Left hindlimb (tissue), 1 donor: ENCODE measurements at places on chromosomes 1 and 21.

- DNase-seq, result no peak
Measured at GRCh38 chr1:236476019-236476418, 47.8 kb upstream of the LGALS8 start.

GRCh38 chr1:233459470-233459945, 132.0 kb downstream of the MAP3K21 start:
- DNase-seq, result no peak

DNA sequence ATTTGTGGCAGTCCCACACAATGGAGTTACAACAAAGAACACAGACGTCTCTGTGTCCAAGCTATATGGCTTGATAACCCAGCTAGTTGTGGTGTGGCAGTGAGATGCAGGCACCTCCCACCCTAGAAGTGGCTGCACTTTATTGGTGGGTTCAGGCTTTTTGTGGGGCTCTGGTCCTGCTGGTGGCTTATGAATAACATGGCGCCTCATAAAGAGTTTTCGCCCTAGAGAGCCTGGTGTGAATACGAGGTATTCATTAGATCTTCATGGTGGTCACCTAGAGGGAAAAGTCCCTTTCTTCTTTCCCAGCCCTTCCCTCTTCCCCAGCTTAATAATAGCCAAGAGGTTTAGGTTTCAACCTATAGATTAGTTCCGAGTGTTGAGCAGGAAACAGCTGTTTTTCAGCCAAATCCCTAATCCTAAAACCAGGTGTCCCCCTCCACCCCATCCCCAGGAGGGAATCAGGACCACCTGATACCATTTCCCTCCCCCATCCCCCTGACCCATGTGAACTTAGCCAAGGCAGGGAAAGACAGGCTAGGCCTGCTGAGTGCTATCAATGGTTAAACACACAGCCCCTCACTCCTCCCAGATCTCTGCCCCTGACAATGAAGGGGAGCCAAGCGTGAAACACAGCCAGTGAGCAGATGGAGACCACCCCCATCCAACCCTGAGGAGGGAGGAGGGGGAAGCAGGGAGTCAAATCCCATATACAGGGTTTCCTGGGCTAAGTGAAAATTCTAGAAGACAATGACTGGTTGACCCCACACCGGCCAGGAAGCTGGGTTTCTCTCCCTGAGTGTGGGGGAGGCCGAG, 58.2 kb downstream of the NFASC start:
- DNase-seq, result no peak

- no peak for DNase-seq
Measured at GRCh38 chr1:73034271-73034670, 751.9 kb upstream of the NEGR1 start.

- DNase-seq, result no peak
Measured at GRCh38 chr1:157485793-157486192, 66.5 kb downstream of the FCRL5 start.

DNA sequence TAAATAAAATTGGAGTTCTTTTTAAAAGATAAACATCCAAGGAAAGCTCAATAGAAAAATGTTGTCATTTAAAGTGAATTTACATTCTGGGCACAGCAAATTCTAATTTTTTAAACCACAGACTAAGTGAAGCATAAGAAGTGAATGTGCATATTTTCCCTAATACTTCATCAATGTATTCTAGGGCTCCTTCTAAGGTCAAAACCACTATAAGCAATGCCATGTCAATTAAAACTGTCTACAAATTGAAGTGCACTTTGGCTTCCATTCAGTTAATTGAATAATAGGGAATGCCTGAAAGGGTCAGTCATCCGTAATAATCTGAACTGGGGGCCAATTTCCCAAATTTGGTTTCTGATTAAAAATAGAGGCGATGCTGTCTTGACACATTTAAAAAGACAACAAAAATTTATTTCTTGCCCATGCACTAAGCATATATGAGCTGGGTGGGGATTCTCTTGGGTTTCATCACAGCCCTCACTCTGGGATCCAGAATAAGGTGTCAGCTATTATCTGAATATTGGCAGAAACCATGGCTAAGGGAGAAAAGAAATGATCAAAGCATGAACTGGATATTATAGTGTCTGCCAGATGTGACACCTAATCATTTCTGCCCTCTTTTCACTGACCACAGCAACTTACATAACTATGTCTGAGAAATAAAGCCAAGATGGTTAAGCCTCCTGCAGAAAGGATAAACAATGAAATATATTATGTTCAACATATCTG, 660.6 kb upstream of the B3GALT2 start:
- no peak for DNase-seq

DNA sequence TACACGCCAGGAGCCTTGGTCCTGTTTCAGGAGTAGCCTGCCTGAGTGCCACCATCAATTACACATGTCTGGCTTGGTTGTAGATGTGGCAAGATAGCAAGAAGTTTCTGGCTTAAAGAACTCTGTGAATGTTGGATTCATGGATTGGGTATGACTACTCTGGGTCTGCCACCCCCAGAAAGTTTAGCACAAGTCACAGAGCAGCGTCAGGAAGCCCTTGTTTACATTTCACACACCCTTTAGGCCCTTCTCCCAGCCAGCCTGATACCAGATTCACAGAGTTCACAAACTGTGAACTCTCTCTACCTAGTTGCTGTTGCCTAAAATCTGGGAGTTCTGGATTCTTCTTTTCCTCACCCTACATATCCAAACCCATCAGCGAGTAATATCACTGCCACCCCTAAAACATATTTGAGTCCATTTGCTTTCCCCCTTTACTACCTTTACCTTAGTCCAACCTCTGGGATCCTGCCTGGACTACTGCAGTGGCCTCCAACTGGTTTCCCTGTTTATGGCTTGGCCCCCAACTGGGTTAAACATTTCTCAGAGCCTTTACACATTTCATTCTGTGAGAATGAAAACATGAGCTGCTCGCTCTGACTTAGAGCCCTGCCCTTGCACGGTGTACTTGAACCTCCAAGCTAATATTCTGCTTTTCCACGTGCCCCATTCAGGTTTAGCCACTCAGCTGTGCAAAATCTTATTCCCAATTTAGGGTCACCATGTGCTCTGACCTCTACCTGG, 4.1 kb upstream of the CCDC24 start:
- DNase-seq, result no peak

- no peak for DNase-seq
Measured at GRCh38 chr1:228161866-228162265, 3.7 kb upstream of the IBA57 start.

DNA sequence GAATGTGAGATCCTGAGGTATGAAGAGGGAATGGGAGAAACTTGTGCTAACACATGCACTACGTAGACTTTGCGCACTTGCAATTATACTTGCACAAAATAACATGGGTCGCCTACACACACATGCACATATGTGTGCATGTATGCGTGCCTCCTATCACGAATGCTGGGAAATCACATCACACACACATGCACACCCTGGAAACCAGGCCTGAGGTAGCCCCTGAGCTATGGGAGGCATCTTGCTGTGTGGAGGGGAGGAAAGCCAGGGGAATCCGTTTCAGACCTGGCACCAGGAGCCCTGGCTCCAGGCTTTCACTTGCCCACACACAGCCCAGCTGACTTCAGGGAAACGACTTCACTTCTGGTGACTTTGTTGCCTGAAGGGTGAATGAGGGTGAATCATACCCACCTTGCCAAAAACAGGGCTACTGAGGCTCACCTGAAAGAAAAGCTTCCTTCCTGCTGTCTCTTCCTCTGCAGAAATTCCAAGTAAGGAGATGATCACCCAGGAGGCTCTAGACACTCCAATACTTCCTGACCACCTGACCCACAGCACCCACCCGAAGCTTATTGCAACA, 136.0 kb upstream of the NGF start:
- DNase-seq, result no peak

- no peak for DNase-seq
Measured at GRCh38 chr21:17501107-17502006, 11.5 kb upstream of the CXADR start.

DNA sequence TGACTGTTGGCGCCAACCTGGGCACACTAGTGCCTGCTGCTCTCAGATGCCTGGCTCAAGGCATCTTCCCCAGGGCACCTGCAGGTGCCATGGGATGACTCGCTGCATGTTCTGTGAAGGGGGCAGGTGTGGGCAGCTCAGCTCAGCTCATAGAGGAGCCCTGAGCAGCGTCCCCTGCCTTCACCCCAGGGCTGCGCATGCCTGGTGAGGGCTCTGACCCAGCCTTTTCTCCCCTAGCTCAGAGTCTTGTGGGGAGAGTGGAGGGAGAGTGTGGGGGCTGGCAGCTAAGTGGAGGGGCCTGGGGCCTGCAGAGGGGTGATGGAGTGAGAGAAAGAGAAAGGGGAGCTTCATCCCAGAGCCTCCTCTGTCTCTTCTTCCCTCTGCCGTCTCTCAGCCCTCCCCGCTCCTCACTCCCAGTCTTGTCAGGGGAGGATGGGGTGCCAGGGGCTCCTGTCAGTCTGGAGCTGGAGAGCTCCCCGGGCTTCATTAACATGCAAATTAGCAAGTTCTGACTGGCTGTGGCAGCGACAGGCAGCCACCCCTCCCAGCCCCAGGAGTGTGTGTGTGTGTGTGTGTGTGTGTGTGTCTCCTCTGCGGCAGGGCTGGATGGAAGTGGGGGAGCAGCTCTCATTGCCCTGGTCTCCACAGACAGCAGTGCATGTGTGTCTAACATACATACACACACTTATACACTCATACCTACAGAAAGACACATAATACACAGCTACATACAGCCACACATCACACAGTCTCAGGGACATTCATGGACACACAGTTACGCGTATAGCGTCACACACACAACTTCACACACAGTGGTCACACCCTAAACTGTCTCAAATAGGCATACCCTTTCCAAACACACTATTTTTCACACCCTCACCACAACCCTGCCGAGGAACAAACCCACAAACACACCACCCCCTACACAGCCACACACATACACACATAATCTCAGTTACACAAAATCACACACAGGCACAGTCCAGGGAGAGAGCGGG, 34.0 kb downstream of the FOXO6 start:
- peak; percentile 69 for DNase-seq

- peak; percentile 94 for DNase-seq
Measured at GRCh38 chr1:41387667-41388091, 26.4 kb downstream of the FOXO6 start.

- DNase-seq, result peak; percentile 89
Measured at GRCh38 chr21:34526618-34527290, 14.7 kb upstream of the KCNE1 start.

GRCh38 chr1:111656086-111657017, 36.8 kb downstream of the RAP1A start:
- DNase-seq, result no peak

DNA sequence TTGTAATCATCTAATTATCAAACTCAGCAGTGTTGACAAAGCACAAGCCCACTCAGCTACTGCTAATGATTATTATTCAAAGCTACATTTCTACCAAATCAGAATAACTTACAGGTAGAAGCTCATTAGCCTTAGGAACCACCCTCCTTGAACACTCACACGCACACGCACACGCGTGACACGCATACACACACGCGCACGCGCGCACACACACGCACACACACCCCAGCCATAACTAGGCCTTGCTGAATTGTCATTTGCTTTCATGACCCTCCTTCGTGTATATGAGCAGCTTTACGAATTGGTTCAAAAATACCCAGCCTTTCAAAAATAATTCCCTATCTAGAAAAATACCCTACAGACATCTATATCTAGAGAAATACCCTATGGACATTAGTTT, 195.6 kb downstream of the SMYD3 start:
- no peak for DNase-seq

- no peak for DNase-seq
Measured at GRCh38 chr1:114032271-114033215, 53.3 kb downstream of the OLFML3 start.

- no peak for DNase-seq
Measured at GRCh38 chr1:162906485-162906884, 45.5 kb upstream of the CCDC190 start.

- no peak for DNase-seq
Measured at GRCh38 chr1:184276416-184276815, 110.4 kb upstream of the C1orf21 start.

- DNase-seq, result peak; percentile 19
Measured at GRCh38 chr1:117653732-117654492, 48.1 kb downstream of the TENT5C start.

DNA sequence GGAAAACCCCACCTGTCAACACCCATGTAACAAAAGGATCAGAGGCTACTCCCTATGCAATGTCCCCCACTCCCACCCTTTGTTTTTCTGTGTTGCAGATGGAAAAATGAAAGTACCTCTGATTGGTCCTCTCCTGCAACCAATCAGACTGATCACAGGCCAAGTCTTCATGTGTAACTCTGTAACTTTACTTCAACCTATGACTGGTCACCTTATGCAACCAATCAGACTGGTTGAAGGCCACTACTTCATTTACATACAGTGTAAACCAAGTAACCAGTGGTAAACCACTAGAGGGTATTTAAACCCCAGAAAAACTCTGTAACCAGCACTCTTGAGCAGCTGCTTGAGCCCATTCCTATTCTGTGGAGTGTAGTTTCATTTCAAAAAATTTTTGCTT, 266.3 kb upstream of the OLFM3 start:
- no peak for DNase-seq

DNA sequence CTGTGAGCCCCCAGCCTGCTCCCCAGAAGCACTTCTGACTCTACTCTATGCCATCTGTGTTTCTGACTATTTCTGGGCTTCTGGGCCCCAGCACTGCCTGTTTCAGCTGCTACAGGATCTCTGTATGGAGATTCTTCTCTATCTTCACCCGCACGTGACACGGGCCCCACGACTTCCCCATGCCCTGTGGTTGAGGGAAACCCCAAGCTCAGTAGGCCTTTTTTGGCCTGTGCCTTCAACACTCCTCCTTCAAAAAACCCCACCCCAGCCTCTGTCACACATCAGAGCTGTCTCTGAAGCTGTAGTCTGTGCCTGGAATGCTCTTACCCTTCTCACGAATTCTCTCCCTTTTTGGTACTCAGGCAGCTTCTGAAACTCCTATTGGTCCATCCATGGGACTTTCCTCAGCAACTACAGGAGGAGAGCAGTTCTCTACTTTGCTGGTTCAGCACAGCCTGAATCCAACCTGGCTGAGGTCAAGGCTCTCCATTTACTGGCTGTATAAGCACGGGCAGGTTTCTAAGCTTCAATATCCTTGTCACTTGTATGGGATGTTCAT, 2.0 kb upstream of the NID1 start:
- peak; percentile 51 for DNase-seq

GRCh38 chr1:240854367-240854766, 242.4 kb upstream of the GREM2 start:
- no peak for DNase-seq

GRCh38 chr1:189764391-189765320, 713.0 kb downstream of the BRINP3 start:
- no peak for DNase-seq

GRCh38 chr1:92754000-92754718, 30.7 kb downstream of the EVI5 start:
- no peak for DNase-seq

- no peak for DNase-seq
Measured at GRCh38 chr1:199855580-199855979, 171.9 kb upstream of the NR5A2 start.
